ENCODE measurements at places on chromosomes 2 and 18.

DNA sequence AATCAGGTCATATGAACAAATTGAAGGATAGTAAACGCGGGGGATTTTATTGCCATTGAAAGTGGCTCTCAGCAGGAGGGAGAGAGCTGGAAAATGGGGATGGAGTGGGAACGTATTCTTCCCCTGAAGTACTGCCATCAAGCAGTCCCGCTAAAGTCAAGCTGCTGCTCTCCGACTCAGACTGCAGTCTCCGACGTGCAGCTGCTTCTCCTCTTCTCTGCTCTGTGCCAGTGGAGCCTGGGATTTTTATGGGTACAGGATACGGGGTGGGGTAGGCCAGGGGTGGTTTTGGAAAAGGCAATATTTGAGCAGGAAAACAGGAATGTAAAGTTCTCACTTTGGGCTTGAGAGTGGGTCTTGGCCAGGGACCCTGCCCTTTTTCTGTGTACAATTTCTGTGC lies 33.0 kb downstream of the KCTD18 start:
- DNase-seq, result no peak

GRCh38 chr18:11387880-11388279 lies 221.5 kb upstream of the SLC35G4 start:
- no peak for DNase-seq

DNA sequence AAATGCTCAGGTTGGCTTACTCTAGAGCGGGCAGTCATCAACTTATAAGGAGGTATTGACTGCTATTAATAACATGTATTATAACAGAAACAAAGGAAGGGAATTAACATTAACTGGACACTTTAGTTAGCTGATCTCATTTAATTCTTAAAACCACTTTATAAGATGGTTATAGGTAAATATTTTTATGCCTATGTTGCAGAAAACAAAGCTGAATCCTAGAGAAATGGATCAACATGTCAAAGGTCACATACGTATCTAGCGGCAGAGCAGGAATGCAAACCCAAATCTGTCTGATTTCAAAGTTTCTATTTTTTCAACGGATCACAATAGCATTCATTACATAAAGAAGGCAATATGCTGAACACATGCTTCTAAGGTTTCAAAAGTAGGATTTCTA lies 200.0 kb downstream of the PDE1A start:
- no peak for DNase-seq

GRCh38 chr2:143700865-143701264 lies 571.6 kb downstream of the ARHGAP15 start:
- no peak for DNase-seq

- DNase-seq, result no peak
Measured at GRCh38 chr2:65915273-65915672, 482.9 kb upstream of the SPRED2 start.

DNA sequence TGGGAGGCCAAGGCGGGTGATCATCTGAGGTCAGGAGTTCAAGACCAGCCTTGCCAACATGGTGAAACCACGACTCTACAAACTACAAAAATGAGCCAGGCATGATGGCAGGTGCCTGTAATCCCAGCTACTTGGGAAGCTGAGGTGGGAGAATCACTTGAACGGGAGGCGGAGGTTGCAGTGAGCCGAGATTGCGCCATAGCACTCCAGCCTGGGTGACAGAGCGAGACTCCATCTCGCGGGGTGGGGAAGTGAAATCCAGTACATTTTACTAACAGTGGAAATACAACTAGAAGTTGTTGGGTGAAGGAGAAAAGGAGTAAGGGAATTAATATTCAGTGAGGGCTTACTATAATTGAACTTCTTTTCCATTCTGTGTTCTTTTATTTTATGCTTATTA lies 13.2 kb upstream of the ENOSF1 start:
- no peak for DNase-seq

DNA sequence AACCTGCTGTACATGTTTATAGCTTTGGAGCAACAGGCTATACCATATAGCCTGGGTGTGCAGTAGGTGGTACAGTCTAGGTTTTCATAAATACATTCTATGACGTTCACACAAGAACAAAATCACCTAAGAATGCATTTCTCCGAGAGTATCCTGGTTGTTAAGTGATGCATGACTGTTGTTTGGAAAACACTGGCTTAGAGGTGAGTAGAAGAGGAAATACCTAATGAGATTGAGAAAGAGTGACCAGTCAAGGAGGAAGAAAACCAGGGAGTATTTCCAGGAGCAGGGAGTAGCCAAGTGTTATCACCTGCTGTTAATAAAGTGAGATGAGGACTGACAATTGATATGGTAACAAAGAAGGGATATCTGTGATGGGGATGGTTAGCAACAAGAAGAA lies 2.9 kb upstream of the ZNF892 start:
- no peak for DNase-seq

- no peak for DNase-seq
Measured at GRCh38 chr18:49968644-49969309, 155.4 kb upstream of the ACAA2 start.

- no peak for DNase-seq
Measured at GRCh38 chr2:21489080-21489479, 365.3 kb downstream of the TDRD15 start.

GRCh38 chr2:74464406-74464805 lies 776 bp downstream of the MOGS start:
- DNase-seq, result no peak

DNA sequence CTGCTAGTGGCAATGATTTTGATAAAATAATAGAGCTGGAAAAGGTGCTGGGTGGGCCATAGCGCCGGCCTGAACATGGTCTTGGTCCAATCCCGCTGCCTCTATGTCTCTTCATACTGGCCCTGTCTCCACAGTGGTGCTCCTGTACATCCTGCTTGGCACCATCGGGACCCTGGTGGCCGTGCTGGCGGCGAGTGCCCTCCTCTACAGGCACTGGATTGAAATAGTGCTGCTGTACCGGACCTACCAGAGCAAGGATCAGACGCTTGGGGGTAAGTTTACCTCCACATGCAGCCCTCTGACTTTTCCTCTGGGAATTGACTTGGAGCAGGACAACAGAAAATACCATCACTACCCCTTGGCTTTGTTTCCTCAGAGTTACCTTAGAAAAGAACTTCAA lies 24.0 kb downstream of the IL18RAP start:
- no peak for DNase-seq

- DNase-seq, result no peak
Measured at GRCh38 chr2:69531186-69531585, 94.0 kb upstream of the NFU1 start.

GRCh38 chr2:179574061-179574519 lies 287.3 kb downstream of the ZNF385B start:
- no peak for DNase-seq

- no peak for DNase-seq
Measured at GRCh38 chr18:28027755-28028154, 149.2 kb downstream of the CDH2 start.

- DNase-seq, result no peak
Measured at GRCh38 chr2:82391386-82391785, 2067.7 kb downstream of the SUCLG1 start.

DNA sequence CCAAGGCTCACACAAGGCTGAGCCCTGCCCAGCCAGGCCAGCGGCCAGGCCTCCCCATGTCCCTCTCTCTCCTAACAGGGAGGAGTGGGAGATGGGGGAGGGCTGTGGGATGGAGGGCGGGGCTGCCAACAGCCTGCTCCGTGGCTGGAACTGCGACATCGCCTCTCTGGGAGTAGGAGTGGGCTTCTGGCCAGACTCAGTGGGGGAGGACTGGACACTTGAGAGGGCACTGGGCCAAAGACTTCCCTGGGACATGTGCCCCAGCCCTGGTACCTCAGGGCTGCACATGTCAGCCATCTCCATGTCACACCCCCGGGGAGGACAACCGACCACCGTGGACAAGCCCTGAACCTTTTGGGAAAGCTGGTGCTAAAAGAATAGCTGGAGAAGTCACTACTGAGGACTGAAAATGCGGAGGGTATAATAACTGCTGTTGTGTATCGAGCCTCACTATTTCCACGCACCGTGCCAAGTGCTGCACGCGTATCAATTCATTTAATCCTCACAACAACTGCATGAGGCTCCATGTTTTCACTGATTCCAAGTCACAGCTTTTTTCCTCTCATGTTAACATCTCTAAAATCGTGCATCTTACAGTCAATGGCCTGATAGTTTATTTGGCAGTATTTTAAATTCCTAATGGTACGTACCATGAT lies 127.3 kb downstream of the MSH2 start:
- no peak for DNase-seq

- DNase-seq, result no peak
Measured at GRCh38 chr2:45244928-45245327, 235.7 kb upstream of the SIX2 start.
